ENCODE measurements at places on chromosomes 4 and X. TPM values are rescaled to one million over a fixed set of nuclear protein-coding genes. Genes with fewer than 3 reads are reported as not detected.

DNA sequence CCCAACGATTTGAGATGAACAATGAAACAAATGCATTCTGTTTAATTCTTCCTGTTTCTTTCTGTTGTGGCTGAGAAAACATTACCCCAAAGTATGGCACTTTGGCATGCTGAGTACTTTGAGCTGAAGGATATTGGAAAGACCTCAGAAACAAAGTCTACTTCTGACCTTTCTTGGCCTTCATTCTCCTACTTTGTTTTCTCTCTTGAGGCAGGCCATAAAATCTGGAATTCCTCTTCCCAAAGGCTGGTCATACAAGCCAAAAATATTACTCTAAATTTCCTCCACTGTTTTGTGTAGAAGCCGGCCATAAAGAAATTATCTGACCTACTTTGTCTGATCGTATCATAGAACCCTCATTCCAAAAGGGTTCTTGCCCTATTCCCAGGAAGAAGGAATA lies 1048.2 kb downstream of the TECRL start:
- no peak overlapping the region for H3K27ac ChIP-seq
- H3K4me3 ChIP-seq = no peak overlapping the region
- no peaks in the 10 kb centered on the region for H3K36me3 ChIP-seq
- no peak for DNase-seq

- H3K27me3 ChIP-seq = no peaks in the 10 kb centered on the region
- H3K4me3 ChIP-seq = no peak overlapping the region
- DNase-seq = no peak
- H3K36me3 ChIP-seq = no peaks in the 10 kb centered on the region
- H3K4me1 ChIP-seq = no peaks in the 10 kb centered on the region
- H3K27ac ChIP-seq = no peak overlapping the region
Measured at GRCh38 chr4:77501851-77502250, 103.8 kb upstream of the CXCL13 start.

DNA sequence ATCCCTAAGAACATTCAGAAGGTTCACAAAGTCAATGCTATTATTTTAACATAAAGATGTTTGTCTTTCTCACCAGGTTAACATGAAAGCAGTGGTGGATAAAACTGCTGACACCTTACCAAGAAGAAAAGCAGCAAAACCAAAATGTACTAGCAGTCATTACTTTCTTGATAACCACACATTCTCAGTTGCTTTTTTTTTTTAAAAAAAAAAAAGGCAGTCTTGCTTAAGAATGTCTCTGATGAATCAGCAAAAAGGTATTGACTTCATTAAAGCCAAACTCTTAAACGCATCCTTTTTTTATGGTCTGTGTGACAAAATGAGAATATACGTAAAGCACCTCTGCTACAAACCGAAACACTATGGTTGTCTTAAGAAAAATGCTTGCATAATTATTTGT lies 31.9 kb downstream of the CDKL2 start:
- H3K4me3 ChIP-seq = no peak overlapping the region
- no peak for DNase-seq
- H3K4me1 ChIP-seq = no peaks in the 10 kb centered on the region
- H3K27me3 ChIP-seq = no peaks in the 10 kb centered on the region

DNA sequence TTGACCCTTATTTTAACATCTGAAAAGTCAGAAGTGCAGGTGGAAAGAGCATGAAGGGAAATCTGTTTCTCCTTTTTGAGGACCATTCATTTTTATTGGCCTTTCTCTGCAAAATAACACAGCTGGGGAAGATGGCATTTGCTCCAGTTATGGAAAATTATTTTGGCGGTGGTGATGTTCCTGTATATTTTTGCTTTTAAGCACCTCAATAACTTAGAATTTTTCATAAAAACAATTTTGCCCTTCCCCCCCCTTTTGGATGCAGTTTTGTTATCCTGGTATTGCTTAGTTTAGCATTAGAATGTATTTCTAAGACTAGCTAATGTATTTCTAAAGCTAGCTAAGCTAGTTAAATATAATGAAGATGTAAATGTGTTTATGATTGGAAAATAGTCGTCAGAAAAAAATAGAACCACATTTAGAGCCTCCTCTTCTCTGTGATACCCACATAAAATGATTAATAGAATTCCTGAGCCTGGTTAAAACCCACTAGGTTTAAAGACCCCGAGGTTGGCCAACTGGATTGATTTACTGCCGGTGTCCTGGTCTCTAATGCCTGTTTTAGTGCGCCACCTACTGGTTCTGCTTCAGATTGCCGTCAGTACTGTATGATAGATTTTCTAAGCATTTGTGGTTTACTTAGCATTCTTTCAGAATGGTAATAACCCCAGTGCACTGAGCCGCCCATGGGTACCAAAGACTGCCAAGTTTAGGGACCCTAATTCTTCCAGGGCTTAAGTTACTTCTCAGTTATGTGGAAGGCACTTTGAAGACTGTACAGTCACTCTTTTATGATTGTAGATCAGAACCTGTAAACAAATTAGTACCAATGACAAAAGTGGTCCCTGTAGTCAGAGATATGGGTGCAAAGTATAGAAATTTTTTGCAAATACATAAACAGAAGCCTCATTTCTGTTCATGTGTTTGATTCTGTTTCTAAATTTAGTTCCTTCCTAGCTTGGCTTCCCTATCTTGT lies 11.4 kb downstream of the KLF3 start:
- no peak overlapping the region for H3K4me3 ChIP-seq
- peak overlapping the region; percentile 91 for H3K27ac ChIP-seq
- peaks cover 61% of the 10 kb centered on the region for H3K4me1 ChIP-seq
- peaks cover 25% of the 10 kb centered on the region for H3K36me3 ChIP-seq
- H3K27me3 ChIP-seq = peaks cover 3% of the 10 kb centered on the region

GRCh38 chrX:56600141-56600540 lies 36.7 kb downstream of the UBQLN2 start:
- H3K27ac ChIP-seq = no peak overlapping the region
- H3K27me3 ChIP-seq = no peaks in the 10 kb centered on the region
- no peak overlapping the region for H3K4me3 ChIP-seq
- H3K4me1 ChIP-seq = no peaks in the 10 kb centered on the region

- no peak overlapping the region for H3K27ac ChIP-seq
- H3K27me3 ChIP-seq = peaks cover under 1% of the 10 kb centered on the region
- H3K4me3 ChIP-seq = no peak overlapping the region
- no peak for DNase-seq
Measured at GRCh38 chr4:105194328-105195231, 47.9 kb downstream of the TET2 start.

DNA sequence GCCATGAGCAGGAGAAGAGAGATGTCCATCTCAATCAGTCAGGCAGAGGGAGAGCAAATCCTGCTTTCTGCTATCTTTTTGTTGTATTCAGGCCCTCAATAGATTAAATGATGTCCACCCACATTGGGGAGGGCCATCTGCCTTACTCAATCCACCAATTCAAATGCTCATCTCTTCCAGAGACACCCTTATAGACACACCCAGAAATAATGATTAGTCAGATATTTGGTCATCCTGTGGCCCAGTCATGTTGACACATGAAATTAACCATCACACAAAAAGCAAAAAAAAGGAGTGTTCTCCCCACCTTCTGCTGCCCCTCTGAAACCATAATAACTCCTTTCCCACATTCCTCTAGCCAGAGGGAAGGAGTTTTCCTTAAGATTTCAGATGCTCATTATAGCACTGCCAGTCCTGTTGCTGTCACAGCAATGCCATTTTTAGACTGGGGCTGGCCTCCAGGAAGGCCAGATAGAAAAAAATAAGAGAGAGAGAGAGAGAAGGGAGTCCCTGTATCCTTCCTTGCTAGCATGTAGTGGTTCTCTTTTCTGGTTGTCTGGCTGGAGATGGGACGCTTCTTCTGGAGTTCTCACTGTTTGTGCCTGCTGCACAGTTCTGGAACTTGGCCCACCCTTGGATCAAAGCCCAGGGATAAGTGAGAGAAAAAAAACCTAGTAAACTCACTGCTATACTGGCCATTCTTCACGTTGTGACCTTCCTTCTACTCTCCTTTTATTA lies 177.7 kb downstream of the RBM46 start:
- H3K27me3 ChIP-seq = peaks cover 4% of the 10 kb centered on the region
- H3K4me1 ChIP-seq = no peaks in the 10 kb centered on the region
- no peak overlapping the region for H3K27ac ChIP-seq
- DNase-seq = no peak

GRCh38 chrX:156002507-156002906 lies 5.0 kb downstream of the IL9R start:
- peaks cover 35% of the 10 kb centered on the region for H3K27me3 ChIP-seq
- no peak overlapping the region for H3K4me3 ChIP-seq
- H3K36me3 ChIP-seq = peaks cover 12% of the 10 kb centered on the region
- peaks cover 3% of the 10 kb centered on the region for H3K4me1 ChIP-seq
- no peak for DNase-seq

GRCh38 chrX:71953391-71953790 lies 42.7 kb downstream of the NHSL2 start:
- H3K27me3 ChIP-seq = no peaks in the 10 kb centered on the region
- peaks cover 36% of the 10 kb centered on the region for H3K4me1 ChIP-seq
- H3K27ac ChIP-seq = no peak overlapping the region
- no peak overlapping the region for H3K4me3 ChIP-seq
- DNase-seq = no peak
- H3K36me3 ChIP-seq = peaks cover 4% of the 10 kb centered on the region

GRCh38 chr4:81923140-81923539 lies 450.7 kb downstream of the HNRNPD start:
- H3K4me1 ChIP-seq = peaks cover 3% of the 10 kb centered on the region
- no peak overlapping the region for H3K27ac ChIP-seq
- no peak for DNase-seq

DNA sequence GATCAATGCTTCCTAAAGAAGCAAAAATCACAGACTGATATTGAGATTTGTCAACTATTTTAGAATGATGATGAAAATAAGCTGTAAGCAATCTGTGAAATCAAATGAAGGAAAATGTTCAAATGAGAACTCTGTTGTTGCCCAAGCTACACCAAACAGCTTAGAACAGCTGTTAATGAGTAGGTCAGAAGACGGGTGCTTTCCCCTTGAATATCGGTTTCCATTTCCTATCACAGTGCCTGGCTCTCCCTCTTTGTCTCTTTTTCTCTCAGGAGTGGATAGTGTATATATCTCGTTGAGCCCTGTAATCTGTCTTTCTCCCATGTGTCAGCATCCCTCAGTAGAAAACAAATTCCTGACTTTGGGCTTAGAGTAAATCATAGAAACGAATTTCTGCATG lies 1592.9 kb upstream of the TENM3 start:
- no peak overlapping the region for H3K27ac ChIP-seq
- DNase-seq = no peak

GRCh38 chr4:3458371-3458770 lies 4.7 kb upstream of the DOK7 start:
- H3K27me3 ChIP-seq = peaks cover 6% of the 10 kb centered on the region
- H3K4me3 ChIP-seq = no peak overlapping the region
- H3K36me3 ChIP-seq = peaks cover 9% of the 10 kb centered on the region
- H3K4me1 ChIP-seq = no peaks in the 10 kb centered on the region

DNA sequence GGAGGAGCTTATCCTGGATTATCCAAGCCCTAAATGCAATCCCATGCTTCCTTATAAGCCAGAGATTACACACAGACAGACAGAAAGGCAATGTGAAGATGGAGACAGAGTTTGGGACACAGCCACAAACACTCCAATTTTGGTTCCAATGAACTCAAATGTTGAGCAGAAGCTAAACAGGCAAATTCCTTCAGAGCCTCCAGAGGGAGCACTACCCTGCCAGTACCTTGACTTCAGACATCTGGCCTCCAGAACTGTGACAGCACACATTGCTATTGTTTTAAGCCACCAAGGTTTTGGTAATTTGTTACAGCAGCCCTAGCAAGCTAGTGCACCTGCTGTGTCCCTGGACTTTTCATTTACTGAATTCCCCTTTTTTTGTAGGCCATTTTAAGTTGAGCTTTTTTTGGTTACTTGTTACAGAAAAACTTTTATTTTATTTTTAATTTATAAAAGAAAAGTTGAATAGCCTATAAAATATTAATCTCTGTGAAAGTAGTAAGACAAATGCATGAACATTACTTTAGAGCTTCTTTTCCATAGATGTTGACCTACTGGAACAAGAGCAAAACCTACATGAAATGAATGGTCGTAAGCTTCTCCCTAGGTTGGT lies 33.4 kb upstream of the SRD5A3 start:
- peaks cover 20% of the 10 kb centered on the region for H3K4me1 ChIP-seq
- no peaks in the 10 kb centered on the region for H3K36me3 ChIP-seq
- DNase-seq = peak; percentile 39
- H3K27ac ChIP-seq = no peak overlapping the region
- no peak overlapping the region for H3K4me3 ChIP-seq

- H3K27me3 ChIP-seq = peaks cover 2% of the 10 kb centered on the region
- H3K36me3 ChIP-seq = no peaks in the 10 kb centered on the region
- DNase-seq = no peak
- H3K27ac ChIP-seq = no peak overlapping the region
- no peaks in the 10 kb centered on the region for H3K4me1 ChIP-seq
- no peak overlapping the region for H3K4me3 ChIP-seq
Measured at GRCh38 chr4:102492531-102493241, 8.5 kb upstream of the NFKB1 start.

DNA sequence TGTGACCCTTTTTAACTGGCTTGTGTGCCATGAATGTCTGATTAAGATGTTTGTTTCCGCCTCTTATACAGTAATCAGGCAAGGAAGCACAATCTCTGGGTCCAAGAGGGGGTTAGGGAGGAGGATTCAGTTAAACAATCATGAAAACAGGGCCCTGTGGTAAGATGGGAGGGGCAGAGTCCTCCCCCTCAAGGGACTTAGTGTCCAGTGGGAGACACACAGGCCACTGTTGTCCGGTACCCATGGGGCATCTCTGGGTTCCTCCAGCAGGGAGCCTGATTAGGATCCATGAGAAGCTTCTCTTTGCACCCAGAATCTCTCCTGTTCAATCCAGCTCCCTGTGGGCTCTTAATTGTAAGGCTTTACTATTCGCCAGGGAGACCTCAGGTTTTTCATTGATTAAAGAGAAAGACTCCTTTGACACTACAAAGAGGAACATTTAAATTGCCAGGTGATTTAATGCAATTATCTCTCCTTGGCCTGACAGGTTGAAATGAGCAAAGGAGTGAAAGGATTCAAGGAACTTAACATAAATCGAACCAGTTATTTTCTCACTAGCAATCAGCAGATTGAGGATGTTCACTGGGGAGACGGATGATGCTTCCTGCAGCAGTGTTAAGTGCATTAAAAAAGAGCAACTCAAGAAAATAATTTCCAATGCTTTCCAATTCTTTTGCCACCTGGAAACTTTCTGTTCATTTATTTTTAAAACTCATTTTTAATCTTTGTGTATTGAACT lies 225.4 kb downstream of the PTTG2 start:
- H3K27ac ChIP-seq = no peak overlapping the region
- peaks cover 7% of the 10 kb centered on the region for H3K36me3 ChIP-seq
- peaks cover 5% of the 10 kb centered on the region for H3K4me1 ChIP-seq
- no peak overlapping the region for H3K4me3 ChIP-seq
- no peaks in the 10 kb centered on the region for H3K27me3 ChIP-seq

GRCh38 chr4:1785592-1785991 lies 7.5 kb upstream of the FGFR3 start:
- no peaks in the 10 kb centered on the region for H3K4me1 ChIP-seq
- H3K27me3 ChIP-seq = peaks cover 11% of the 10 kb centered on the region

- no peak for DNase-seq
- no peaks in the 10 kb centered on the region for H3K27me3 ChIP-seq
- no peaks in the 10 kb centered on the region for H3K4me1 ChIP-seq
- H3K36me3 ChIP-seq = no peaks in the 10 kb centered on the region
- no peak overlapping the region for H3K27ac ChIP-seq
Measured at GRCh38 chr4:74266081-74266480, 42.2 kb upstream of the EPGN start.

Gene RHOH
- total RNA-seq = 20.4 TPM
